ENCODE measurements at places on chromosomes 5 and 9. TPM values are rescaled to one million over a fixed set of nuclear protein-coding genes. Genes with fewer than 3 reads are reported as not detected.

Gene SLC31A2
- 8.5 TPM for total RNA-seq

Gene IPO11
- total RNA-seq = 37.6 TPM

Gene EDIL3
- 51.3 TPM for total RNA-seq

- peaks cover 2% of the 10 kb centered on the region for H3K36me3 ChIP-seq
- H3K27ac ChIP-seq = no peak overlapping the region
- peaks cover 29% of the 10 kb centered on the region for H3K27me3 ChIP-seq
- peaks cover 17% of the 10 kb centered on the region for H3K4me1 ChIP-seq
- no peak for DNase-seq
- H3K4me3 ChIP-seq = no peak overlapping the region
Observed at GRCh38 chr5:77987331-77987730, 211.2 kb upstream of the TBCA start.

GRCh38 chr5:125037020-125037419 is 290.6 kb upstream of the ZNF608 start:
- no peak for DNase-seq
- H3K4me1 ChIP-seq = peaks cover 9% of the 10 kb centered on the region
- H3K36me3 ChIP-seq = no peaks in the 10 kb centered on the region
- H3K27ac ChIP-seq = no peak overlapping the region

DNA sequence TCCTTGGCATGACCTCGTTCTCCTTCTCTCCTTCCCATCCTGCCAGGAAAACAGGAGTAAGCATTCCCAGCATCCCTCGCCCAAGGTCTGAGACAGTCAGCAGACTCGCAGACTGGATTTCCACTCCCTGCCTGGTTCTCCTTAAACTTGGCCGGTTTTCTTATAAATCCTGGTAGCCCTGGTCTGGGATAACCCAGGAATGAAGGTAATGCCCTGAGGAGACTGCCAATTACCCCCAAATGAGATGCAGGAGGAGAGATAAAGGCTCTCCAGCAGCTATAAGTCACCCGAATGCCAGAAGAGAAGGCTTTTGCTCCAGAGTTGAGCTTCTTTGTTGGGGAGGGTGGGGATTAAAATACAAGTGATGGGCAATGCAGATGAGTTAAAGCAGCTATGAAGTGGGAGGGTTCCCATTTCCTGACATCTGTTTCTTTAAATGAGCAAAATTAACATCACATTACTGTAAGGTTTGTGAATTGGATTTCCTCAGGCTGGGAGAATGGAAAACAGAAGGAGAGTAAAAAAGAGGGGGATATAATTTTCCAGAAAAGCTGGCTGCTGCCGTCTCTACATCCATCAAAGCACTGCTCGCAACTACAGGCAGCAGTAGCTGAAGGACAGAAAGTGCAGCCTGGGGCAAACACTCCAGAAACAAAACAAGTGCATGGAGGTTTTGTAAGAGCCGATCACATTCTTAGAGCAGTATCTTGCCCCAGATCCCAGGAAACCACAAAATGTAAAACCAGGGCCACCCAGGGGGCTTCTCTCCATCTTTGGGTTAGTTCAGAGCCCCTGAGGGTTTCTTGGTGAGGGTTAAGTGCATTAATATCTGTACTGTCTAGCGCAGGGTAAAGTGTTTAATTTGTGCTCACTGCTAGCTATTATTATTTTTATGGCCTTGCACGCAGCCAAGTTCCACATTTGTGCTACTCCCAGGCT is 177.6 kb upstream of the PANK3 start:
- no peak overlapping the region for H3K27ac ChIP-seq
- peaks cover 6% of the 10 kb centered on the region for H3K36me3 ChIP-seq
- no peak overlapping the region for H3K4me3 ChIP-seq
- H3K4me1 ChIP-seq = peaks cover 22% of the 10 kb centered on the region

GRCh38 chr9:84340535-84340934 is at the start of gene SLC28A3:
TSS of gene SLC28A3 (minus strand) at chr9:84340758. CDS start at chr9:84340633, 125 bp downstream.
- no peak within 1 kb of the TSS for H3K4me3 ChIP-seq
- no peaks in the 10 kb centered on the region for H3K36me3 ChIP-seq
- peaks cover 41% of the 10 kb centered on the region for H3K4me1 ChIP-seq
- H3K27me3 ChIP-seq = no peaks in the 10 kb centered on the region
- no peak for DNase-seq

Measured in mesothelial cell of epicardium (in vitro differentiated cells).